ENCODE measurements at places on chromosomes 12 and 14.

GRCh38 chr12:109775172-109775881 lies 57.9 kb downstream of the TRPV4 start:
- DNase-seq, result no peak

DNA sequence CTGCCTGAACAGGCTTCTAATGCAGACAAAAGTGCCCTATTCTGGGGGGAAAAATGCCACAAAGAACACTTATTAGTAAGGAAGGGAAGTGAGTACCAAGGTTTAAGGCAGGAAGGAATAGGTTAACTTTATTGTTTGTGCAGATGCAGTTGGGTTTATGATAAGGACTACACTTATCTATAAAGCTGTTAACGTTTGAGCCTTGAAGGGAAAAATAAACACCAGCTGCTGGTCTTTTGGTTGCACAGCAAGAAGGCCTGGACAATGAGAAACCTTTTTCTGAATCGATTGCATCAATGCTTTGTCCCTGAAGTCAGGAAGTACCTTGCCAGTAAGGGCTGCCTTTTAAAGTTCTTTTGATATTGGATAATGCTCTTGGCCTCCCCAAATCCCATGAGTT lies 407.8 kb downstream of the ATP23 start:
- no peak for DNase-seq

DNA sequence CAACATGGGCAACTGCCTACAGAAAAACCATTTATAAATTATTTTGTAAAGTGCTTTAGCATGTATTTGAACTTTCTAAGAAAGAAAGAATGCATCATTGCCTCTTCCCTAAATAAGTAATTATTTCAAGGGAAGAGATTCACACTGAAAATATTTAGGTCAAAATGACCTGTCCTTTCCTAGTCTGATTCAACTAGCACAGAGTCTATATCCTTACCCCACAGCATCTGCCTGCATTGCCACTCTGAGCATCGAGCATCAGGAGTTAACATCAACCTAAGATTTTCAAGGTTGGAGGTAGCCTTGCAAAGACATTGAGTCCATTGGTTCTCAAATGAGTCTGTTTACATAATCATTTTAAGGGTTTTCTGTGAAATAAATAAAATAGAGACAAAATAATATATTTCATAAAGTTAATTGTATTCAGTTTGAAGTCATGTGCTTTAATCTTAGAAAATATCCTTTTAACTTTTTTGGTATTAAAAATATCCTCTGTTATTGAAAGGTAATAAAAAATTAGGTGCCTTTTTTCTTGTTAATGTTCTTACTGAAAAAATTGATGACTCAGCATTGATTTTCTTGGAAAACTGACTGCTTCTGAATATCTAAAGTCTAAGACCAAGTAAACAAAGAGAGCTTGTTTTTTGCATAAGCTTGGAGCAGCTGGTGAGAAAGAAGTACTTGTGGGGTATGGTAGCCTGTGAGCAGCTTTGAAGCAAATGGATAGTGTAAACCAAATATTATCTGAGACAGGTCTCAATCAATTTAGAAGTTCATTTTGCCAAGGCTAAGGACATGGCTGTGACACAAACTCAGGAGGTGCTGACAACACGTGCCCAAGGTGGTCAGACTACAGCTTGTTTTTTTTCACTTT lies 269.0 kb upstream of the CLEC14A start:
- DNase-seq, result no peak

GRCh38 chr14:67705211-67705610 lies 3.5 kb downstream of the RDH12 start:
- DNase-seq, result no peak

- no peak for DNase-seq
Observed at GRCh38 chr14:24145690-24146452, 539 bp downstream of the PSME2 start.

- no peak for DNase-seq
Observed at GRCh38 chr12:109981311-109981710, 14.9 kb downstream of the GIT2 start.

GRCh38 chr14:103528146-103528586 lies 830 bp upstream of the TRMT61A start:
- no peak for DNase-seq

DNA sequence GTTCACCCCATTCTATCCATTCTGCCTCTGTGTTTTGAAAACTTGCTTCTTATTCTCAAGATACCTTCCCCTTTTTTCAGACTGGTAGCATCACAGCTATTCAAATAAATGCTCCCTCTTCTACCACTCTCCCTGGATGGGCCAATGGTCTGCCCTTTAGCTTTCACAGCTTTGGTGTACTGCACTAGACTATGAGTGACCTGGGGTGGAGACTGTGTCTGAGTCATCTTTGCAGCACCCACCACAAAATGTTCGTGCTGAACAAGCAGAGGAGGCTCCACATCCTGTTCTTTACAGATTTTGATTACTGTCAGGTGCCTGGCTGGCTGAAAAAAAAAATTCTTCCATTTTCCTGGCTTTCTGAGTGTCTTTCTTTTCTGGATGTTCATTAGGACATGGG lies 1104.1 kb upstream of the TMEM132C start:
- DNase-seq, result no peak

DNA sequence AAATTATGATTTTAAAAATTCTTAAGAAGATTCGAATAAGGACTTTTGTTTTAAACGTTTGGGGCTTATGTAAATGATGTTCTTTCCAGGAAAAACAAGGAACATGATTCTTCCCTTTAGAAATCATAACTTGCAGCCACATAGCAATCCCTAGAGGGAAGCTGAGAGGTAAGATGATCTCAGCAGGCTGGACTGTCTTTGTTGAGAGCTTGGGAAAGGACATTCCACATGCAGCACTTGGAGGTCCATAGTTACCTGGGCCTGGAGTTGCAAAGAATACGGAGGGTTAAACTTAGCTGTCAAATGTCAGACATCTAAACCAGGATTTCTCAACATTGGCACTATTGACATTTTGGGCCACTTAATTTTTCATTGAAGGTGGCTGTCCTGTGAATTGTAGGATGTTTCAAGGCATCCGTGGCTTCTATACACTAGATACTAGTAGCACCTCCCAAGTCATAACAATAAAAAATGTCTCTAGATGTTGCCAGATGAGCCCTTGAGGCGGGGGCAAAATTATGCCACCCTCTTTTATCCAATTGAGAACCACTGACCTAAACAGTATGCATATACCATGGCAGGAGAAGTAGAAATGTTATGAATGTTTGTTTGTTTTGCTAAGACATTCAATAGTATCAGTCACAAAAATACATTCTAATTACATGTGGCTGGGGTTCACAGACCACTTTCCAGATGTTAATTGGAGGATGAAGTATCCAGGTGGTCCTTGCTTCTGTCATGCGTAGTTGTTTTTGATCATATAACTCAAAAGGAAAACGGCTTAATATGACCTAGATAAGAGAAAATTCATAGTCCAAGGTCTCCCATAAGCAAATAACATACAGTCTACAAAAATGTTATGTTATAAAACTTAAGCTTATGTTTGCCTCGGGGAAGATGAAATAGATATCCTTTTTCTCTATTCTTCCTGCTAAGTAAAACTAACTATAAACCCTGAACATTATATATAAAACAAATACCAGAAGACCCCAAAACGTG lies 30.5 kb downstream of the TTC6 start:
- DNase-seq, result no peak

- DNase-seq, result no peak
Observed at GRCh38 chr14:28356819-28357218, 409.8 kb upstream of the FOXG1 start.

Data from NCI-H1417 treated with DMSO at 0.1 percent for 48 hours (cell line).